ENCODE measurements at places on chromosomes 7 and 10.

- DNase-seq, result no peak
These were observed 13.9 kb downstream of the TSPAN14 start for GRCh38 chr10:80468002-80468401.

GRCh38 chr7:125934539-125934938 lies 1004.9 kb upstream of the POT1 start:
- no peak for DNase-seq

DNA sequence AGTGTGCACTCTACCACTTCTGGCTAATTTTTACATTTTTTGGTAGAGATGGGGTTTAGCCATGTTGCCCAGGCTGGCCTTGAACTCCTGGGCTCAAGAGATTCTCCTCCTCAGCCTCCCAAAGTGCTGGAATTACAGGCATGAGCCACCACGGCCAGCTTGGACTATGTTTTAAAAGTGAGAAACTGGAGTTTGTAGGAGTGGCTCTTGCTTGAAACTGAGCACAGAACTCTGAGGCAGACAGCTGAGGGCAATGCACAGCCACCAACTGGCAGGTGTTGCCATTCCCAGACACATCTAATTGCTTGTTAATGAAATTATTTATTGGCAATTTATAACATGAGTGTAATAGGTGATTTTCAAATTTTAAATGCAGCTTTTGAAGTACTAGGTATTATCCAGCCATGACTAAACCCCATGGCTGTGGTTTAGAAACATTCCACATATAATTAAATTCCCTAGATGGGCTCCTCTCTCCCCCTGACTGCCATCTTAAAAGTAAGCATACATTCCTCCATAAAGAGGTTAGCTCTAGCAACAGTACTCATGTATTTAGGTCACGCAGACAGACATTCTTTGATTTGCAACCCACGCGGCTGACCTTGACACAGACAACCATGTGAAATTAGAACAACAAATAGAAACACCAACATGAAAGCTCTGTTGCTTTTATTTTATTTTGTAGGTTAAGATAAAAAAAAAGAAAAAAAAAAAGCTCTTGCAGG lies 19.8 kb downstream of the PANK1 start:
- DNase-seq, result peak; percentile 34

GRCh38 chr10:119103241-119103902 lies 541 bp upstream of the DENND10 start:
- DNase-seq, result no peak

DNA sequence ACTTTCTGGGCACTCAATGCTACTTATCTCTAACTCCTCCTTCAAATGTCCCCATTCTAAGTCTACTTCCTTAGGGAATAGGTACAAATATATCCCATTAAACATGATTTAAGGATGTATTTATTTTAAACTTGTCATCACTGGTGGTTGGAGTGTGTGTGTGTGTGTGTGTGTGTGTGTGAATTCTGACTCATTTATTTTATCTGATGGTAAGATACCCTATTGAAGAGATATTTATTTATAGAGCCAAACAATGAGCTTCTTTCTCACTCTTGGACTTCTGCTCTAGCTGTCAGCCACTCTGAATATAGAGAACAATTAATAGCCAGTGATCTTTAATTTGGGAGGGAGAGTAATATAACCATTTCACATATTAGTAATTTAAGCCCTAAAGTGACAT lies 17.8 kb upstream of the MAGI2 start:
- no peak for DNase-seq

DNA sequence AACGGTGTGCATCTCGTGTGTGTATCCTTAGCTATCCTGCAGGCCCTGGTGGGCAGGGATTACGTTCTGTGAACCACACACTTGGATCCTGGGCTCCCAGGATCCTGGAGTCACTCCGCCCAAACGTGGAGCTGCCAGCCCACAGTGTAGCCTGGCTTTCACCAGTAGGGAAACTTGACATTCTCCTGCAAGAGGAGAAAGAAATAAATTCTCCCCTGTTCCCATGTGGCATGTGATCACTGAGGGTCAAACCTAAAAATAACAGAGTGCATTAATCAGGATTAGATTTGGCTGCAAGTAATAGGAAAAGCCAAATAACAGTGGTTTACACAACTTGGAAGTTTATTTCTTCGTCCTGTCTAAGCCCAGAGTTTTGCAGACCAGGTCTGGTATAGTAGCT lies 32.3 kb downstream of the PALD1 start:
- no peak for DNase-seq

All from EL (cell line).